Liver (tissue), 10 donors: ENCODE measurements at places on chromosomes 5 and 9.

- no peak overlapping the region for H3K27ac ChIP-seq
- DNase-seq: no peak
- H3K4me1 ChIP-seq: peaks cover 10% of the 10 kb centered on the region
- no peaks in the 10 kb centered on the region for H3K27me3 ChIP-seq
- H3K4me3 ChIP-seq: no peak overlapping the region
Observed at GRCh38 chr9:72598639-72599038, 77.2 kb downstream of the TMC1 start.

GRCh38 chr9:6305954-6306563 is 22.1 kb upstream of the TPD52L3 start:
- H3K36me3 ChIP-seq: no peaks in the 10 kb centered on the region
- H3K4me1 ChIP-seq: no peaks in the 10 kb centered on the region
- no peak for DNase-seq
- H3K4me3 ChIP-seq: no peak overlapping the region

- no peaks in the 10 kb centered on the region for H3K27me3 ChIP-seq
- no peak overlapping the region for H3K27ac ChIP-seq
- no peaks in the 10 kb centered on the region for H3K36me3 ChIP-seq
- no peaks in the 10 kb centered on the region for H3K4me1 ChIP-seq
Observed at GRCh38 chr5:62282064-62282463, 23.9 kb upstream of the KIF2A start.

- H3K36me3 ChIP-seq: no peaks in the 10 kb centered on the region
- no peak overlapping the region for H3K4me3 ChIP-seq
- H3K27ac ChIP-seq: no peak overlapping the region
Observed at GRCh38 chr5:170405817-170406216, 16.6 kb upstream of the KCNMB1 start.

DNA sequence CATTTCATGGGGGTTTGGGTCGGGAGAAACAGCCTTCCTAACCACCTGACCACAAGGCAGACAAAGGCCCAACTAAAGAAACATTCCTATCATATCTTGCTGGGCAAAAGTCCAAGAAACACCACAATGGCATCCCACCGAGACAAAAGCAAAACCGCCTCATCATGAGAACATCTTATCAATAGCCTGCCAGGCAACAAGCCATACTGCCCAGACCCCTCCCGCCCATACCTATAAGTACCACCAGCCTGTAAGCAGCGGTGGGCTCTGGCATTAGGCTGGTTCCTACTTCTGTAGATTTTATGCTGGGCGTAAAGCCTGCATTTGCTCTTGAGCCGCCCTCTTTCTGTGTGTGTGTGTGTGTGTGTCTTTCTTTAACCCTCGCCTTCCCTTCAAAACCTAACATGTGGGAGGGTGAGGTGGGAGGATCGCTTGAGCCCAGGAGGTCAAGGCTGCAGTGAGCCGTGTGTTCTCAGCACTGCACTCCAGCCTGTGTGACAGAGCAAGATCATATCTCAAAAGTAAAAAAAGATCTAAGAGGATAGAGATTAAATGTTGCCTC is 56.9 kb downstream of the PDE6A start:
- no peak overlapping the region for H3K4me3 ChIP-seq
- DNase-seq: no peak
- H3K36me3 ChIP-seq: no peaks in the 10 kb centered on the region
- no peaks in the 10 kb centered on the region for H3K4me1 ChIP-seq
- H3K27ac ChIP-seq: no peak overlapping the region
- no peaks in the 10 kb centered on the region for H3K27me3 ChIP-seq

GRCh38 chr5:10875201-10875768 is 114.3 kb upstream of the DAP start:
- H3K27me3 ChIP-seq: no peaks in the 10 kb centered on the region
- no peaks in the 10 kb centered on the region for H3K36me3 ChIP-seq
- DNase-seq: no peak
- no peak overlapping the region for H3K4me3 ChIP-seq
- no peaks in the 10 kb centered on the region for H3K4me1 ChIP-seq
- no peak overlapping the region for H3K27ac ChIP-seq
